Lower lobe of right lung (tissue), 2 donors: ENCODE measurements at places on chromosomes 4 and X. TPM values are rescaled to one million over a fixed set of nuclear protein-coding genes. Genes with fewer than 3 reads are reported as not detected.

- no peaks in the 10 kb centered on the region for H3K4me1 ChIP-seq
- no peak overlapping the region for H3K4me3 ChIP-seq
- H3K36me3 ChIP-seq: no peaks in the 10 kb centered on the region
- H3K27ac ChIP-seq: no peak overlapping the region
- H3K27me3 ChIP-seq: no peaks in the 10 kb centered on the region
- DNase-seq: no peak
Observed at GRCh38 chr4:97548186-97548585, 595.1 kb downstream of the STPG2 start.

GRCh38 chr4:70269674-70270073 is 27.3 kb downstream of the CSN3 start:
- no peaks in the 10 kb centered on the region for H3K27me3 ChIP-seq
- no peaks in the 10 kb centered on the region for H3K36me3 ChIP-seq
- no peak overlapping the region for H3K4me3 ChIP-seq
- H3K4me1 ChIP-seq: no peaks in the 10 kb centered on the region
- H3K27ac ChIP-seq: no peak overlapping the region

DNA sequence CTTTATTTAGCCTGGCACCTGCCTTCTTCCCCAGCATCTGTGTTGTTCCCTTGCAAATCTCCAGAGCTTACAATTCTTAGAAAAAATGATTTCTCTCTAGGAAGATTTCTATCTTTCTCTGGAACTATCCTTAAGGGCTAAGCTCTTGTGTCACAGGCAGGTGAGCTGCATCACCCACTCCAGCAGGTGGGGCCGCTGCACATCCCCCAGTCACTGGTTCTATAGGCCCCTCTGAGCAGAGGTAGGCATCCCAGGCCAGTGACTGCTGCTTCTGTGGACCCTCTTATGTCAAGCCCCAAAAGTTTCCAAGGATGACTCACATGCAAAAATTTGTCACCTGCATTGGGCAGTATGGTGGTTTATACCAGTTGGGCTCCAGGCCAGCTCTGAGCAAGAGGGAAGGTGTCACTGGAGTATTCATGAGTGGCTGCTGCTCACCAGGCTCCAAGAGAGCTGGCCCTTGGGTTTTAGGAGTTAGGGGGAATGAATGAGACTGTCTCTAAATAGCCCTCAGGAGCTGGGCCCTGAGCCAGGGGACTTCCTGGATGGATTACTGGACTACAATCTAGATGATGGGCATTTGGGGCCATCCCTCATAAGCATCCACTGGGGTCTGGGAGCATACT is 208.1 kb upstream of the EOLA2 start:
- no peak for DNase-seq
- H3K4me3 ChIP-seq: no peak overlapping the region
- H3K36me3 ChIP-seq: no peaks in the 10 kb centered on the region
- H3K27ac ChIP-seq: no peak overlapping the region
- H3K4me1 ChIP-seq: no peaks in the 10 kb centered on the region

GRCh38 chrX:9635368-9635767 is 130.3 kb downstream of the GPR143 start:
- no peaks in the 10 kb centered on the region for H3K4me1 ChIP-seq
- H3K4me3 ChIP-seq: no peak overlapping the region
- DNase-seq: no peak
- no peak overlapping the region for H3K27ac ChIP-seq

- no peaks in the 10 kb centered on the region for H3K27me3 ChIP-seq
- no peak for DNase-seq
- no peaks in the 10 kb centered on the region for H3K4me1 ChIP-seq
- H3K27ac ChIP-seq: no peak overlapping the region
Observed at GRCh38 chr4:80788798-80789197, 241.7 kb upstream of the BMP3 start.

ARL9 gene
- total RNA-seq: not detected

TEX13C gene
- total RNA-seq: not detected

CYLC1 gene
- not detected for total RNA-seq
